Left cardiac atrium (tissue), 4 donors: ENCODE measurements at places on chromosomes 16 and 17. TPM values are rescaled to one million over a fixed set of nuclear protein-coding genes. Genes with fewer than 3 reads are reported as not detected.

The MMD gene
- 29.1 TPM for total RNA-seq

The ABCA8 gene
- 80.6 TPM for total RNA-seq

- no peak for DNase-seq
These were observed 29.7 kb downstream of the LDHD start for GRCh38 chr16:75086688-75087374.

The ZSCAN32 gene
- 7.1 TPM for total RNA-seq

DNA sequence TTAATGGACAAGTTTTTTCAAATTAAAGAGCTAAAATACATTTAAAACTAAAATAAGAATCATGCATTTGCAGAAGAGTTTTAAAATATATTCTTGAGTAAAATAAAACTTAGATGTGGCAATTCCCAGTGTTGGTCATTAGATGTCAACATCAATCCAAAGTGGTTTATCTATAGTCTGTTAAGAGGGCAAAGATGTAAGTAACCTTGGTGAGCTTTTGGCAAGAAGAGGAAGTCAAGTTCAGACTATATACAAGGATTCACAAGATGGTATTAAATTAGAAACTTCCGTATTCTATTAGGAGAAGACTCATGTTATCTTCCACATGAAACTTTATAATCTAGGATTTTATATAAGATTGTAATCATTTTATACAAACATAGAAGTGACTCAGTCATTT lies 73.1 kb downstream of the CEP95 start:
- DNase-seq: no peak

- DNase-seq: no peak
These were observed 2.6 kb upstream of the CPHXL2 start for GRCh38 chr16:75679366-75679765.

DNA sequence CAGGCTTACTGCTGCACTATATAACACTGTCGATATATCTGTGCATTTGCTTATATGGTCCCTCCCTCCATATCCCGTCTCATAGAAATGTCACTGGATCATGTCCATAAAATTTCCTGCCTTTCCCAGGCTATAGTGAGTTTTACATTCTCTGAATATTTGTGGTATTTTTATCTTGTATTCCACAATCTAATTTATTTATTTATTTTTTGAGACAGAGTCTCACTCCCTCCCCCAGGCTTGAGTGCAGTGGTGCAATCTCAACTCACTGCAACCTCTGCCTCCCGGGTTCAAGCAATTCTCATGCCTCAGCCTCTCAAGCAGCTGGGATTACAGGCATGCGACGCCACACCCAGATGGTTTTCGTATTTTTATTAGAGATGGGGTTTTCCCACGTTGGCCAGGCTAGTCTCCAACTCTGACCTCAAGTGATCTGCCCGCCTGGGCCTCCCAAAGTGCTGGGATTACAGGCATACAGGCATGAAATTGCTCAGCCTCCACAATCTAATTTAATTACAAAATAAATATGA lies 12.9 kb downstream of the TRIM37 start:
- peak; percentile 55 for DNase-seq

GRCh38 chr16:87918338-87918737 lies 18.0 kb downstream of the CA5A start:
- peak; percentile 53 for DNase-seq

GRCh38 chr17:56779898-56780777 lies 53.6 kb downstream of the C17orf67 start:
- DNase-seq: peak; percentile 80

GRCh38 chr17:44001461-44001920 lies 2.9 kb upstream of the NAGS start:
- DNase-seq: no peak

The SLC9A5 gene
- 1.5 TPM for total RNA-seq

DNA sequence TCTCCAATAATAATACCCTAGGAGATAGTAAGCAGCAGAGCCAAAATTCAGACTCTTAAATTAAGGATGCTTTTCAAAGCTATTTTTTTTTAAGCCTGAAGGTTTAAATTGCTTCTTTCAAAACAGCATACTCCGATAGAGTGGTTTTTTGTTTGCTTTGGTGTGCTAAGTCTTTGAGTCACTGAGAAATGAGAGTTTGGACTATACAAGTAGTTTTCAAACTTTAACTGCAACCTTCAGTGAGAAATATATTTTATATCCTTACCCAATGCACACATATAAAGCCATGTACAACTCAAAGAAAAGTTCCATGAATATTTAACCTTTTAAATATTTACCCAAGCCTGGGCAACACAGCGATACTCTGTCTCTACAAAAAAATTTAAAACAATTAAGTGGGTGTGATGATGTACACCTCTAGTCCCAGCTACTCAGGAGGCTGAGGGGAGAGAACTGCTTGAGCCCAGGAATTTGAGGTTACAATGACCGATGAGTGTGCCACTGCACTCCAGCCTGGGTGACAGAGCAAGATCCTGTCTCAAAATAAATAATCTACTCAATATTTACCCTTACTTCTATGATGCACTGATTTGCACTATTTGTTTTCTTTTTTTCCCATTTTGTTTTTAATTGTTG lies 19.2 kb downstream of the DCUN1D3 start:
- DNase-seq: no peak

GRCh38 chr17:1083451-1084187 lies 86.7 kb downstream of the TIMM22 start:
- peak; percentile 8 for DNase-seq

DNA sequence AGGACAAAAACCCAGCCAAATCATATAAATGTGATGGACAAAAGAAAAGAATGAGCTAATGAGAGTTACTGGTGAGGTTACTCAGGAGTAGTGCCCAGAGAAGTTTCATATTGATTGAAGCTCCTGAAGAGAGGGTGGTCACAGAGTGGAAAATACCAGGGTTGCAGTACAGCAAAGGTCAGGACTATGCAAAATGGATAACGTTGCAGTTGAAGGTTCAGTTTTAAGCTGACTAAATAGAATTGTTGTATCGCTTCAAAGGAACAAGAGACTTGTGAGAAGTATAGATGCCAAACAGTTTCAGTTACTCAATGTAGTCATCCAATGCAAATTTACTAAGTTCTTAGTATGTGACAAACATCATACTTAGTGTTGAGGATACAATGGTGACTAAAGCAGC lies 47.1 kb downstream of the ABCA8 start:
- no peak for DNase-seq

- DNase-seq: no peak
These were observed 417.2 kb upstream of the XYLT1 start for GRCh38 chr16:17887963-17888362.
